ENCODE measurements at places on chromosomes 4 and X.
A peak's percentile ranks its signal among the peaks of the same experiment; 100 is the strongest.

DNA sequence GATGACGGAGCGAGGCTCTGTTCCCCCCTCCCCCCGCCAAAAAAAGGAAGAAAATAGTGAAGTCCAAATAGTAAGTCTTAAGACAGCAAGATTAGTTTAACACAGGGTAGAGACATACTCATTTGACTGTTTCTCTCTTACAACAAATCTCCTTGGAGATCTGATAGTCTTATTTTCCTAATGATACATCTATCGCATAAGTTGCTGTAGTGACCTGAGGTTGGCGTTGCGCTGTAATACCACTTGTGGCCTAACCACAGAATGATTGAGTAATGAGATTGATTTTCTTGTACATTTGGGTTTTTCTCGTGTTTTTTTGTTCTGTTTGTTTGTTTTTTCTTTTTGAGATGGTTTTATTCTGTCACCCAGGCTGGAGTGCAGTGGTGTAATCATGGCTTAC, 27.2 kb downstream of the OCIAD1 start:
- no peak for DNase-seq

DNA sequence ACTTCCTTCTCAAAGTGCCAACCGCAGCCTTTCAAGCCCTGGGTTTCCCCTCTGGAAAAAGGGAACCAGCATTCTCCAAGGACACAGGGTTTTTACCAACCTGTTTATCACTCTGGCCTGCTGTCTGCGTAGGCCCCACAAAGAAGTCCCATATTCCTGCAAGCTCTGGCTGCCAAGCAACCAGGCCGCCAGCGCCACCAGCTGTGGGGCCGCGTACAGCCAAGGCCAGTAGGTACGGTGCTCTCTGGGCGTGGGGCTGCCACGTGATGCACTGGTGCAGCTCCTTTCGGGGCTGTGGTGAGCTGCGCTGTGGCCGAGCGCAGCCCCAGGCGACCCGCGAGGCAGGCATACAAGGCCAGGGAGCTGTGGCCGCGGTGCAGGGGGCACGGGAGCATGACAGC, 22.1 kb downstream of the LUZP4 start:
- DNase-seq: no peak

DNA sequence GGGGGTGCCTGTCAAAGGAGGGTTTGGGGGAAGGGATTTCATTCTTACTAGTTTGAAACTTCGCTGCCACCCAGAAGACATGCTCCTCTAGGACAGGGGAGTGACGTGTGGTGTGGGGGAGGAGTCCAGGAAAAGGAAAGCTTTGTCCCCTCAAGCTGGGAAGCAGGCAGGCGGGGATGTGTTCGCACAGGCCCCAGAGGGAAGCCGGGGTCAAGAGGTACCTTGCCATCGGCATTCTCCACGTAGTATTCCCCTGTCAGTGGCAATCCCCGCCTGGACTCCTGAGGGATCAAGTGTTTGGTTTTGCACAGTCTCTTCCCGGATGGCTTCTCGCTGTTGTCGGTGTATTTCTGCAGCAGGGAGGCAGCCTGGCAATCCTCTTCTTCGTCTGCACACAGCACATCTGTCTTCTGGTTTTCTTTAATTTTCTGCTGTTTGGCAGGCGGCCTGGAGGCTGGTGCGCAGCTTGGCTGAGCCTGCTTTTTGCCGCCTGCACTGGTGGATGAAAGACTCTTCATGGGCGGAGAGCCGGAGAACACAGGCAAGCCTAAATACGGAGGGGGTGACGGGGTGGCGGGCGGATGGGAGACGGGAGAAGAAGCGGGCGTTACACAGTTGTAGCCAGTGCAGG, 35.1 kb downstream of the BCOR start:
- DNase-seq: no peak

- DNase-seq: no peak
Measured at GRCh38 chrX:10577853-10578252, 42.5 kb downstream of the MID1 start.

GRCh38 chr4:124745985-124746801, 33.7 kb upstream of the ANKRD50 start:
- DNase-seq: no peak

DNA sequence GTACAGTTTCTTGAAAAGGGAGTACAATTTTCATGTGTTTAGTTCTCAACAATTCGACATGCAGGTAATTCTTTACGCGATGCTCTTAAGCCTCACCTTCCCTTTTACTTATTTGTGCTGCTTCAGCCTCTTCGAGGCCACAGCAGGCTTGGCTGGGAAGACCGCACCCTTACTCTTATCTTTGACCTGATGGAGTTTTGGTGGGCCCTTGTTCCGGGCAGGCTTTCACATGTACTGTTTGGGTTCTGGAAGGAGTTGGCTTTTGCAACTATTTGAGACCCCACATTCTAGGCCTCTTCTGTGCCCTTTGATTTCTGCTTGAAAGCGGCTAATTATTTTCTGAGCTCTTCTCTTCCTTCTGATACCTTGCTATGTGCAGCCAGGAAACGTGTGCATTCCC, 60.2 kb downstream of the FAM193A start:
- no peak for DNase-seq

- no peak for DNase-seq
Measured at GRCh38 chr4:119872371-119873016, 194.2 kb downstream of the MAD2L1 start.

DNA sequence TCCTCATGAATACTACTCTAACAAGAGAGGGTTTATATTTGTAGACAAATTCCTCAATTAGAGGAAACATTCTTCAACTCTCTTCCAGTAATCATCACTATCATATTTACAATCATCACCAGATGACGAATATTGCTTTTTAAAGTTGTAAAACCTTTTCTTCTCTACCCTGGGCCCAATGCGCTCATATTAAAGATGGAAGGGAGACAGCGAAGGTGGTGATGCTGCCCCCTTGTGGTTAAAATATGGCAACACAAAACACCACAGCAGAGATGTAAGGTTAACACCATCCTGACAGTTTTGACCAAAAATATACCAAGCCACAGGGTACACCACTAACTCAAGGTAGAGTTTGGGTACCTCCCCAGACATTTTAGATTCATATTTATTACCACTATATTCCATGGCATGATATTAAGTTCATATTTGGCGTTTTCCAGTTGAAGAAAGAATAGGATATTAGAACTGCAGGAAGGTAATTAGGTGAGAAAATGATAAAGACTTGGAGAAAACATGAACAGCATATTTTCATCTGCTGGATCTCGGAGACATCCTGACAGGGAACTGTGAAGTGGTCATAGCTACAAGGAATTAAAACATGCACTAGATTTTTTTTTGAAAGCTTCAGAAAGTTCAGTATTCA, 72.8 kb downstream of the SLC9A7 start:
- peak; percentile 23 for DNase-seq

- DNase-seq: no peak
Measured at GRCh38 chr4:47155919-47156318, 124.6 kb downstream of the GABRB1 start.

GRCh38 chr4:20645236-20645635, 55.0 kb upstream of the PACRGL start:
- DNase-seq: no peak

DNA sequence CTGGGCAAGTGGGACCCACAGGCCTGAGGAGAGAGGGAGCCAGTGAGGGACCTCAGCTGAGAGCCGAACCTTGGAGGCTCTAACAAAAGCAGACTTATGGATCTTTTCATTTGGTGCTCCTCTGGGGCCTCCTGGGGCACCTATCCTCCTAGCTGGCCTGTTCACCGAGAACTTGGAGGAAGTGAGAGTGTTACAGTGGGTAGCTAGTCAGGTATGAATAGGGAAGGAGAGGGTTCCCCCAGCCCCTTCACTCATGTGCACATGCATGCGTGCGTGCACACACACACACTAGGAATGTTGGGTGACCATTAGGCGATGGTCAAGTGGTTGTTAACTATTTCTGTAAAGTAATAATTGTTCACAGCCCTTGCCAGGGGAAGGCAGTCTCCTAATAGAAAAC, 18.6 kb upstream of the TMEM185A start:
- DNase-seq: no peak

Data from activated T-cell treated with anti-CD3 and anti-CD28 coated beads, Interleukin-2, amount 50 U/mL, for 4 hours (primary cell).